ENCODE measurements at places on chromosomes 7 and 10. TPM values are rescaled to one million over a fixed set of nuclear protein-coding genes. Genes with fewer than 3 reads are reported as not detected.

The CPVL gene
- 9.3 TPM for total RNA-seq

The AEBP1 gene
- total RNA-seq: 74.0 TPM

The CYP2C18 gene
- 6.4 TPM for total RNA-seq

The CNPY1 gene
- not detected for total RNA-seq

The ZNF117 gene
- total RNA-seq: 5.3 TPM

The GNG11 gene
- total RNA-seq: 6.7 TPM

The COL1A2 gene
- 29.9 TPM for total RNA-seq

The CELF2 gene
- 8.7 TPM for total RNA-seq

The ZFYVE27 gene
- total RNA-seq: 25.8 TPM

The FGL2 gene
- total RNA-seq: 7.8 TPM

- H3K4me3 ChIP-seq: no peak overlapping the region
- no peaks in the 10 kb centered on the region for H3K4me1 ChIP-seq
- H3K27ac ChIP-seq: no peak overlapping the region
- DNase-seq: no peak
- no peaks in the 10 kb centered on the region for H3K27me3 ChIP-seq
- H3K36me3 ChIP-seq: no peaks in the 10 kb centered on the region
These were observed 79.9 kb upstream of the RNF32 start for GRCh38 chr7:156560696-156561095.

DNA sequence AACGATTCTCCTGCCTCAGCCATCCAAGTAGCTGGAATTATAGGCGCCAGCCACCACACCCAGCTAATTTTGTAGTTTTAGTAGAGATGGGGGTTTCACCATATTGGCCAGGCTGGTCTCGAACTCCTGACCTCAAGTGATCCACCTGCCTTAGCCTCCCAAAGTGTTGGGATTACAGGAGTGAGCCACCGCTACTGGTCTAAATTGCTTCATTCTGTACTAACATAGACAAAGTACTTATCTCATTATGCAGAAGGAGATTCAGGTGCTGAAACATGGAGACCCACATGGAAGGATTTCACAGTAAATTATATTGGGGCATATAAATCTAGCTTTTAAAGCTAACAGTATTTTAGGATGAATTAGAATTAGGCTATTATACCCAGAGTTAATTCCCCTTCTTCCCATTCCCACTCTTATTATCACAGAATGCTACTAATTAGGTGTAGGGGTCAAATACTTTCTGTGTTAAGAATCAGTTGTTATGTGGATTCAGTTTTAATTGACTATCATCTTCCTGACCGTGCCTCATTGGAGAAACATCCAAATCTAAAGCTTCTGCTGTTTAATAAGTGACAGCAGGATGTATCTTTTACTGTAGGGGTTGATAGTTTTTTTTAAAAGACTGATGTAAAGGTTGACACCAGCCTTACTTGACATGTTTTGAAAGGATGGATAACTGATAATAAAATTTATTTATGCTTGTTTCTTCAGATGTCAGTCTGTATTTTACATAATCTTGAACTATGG is 27.2 kb downstream of the ADK start:
- peaks cover 42% of the 10 kb centered on the region for H3K4me1 ChIP-seq
- DNase-seq: no peak
- H3K27ac ChIP-seq: no peak overlapping the region

- no peaks in the 10 kb centered on the region for H3K27me3 ChIP-seq
- peaks cover 9% of the 10 kb centered on the region for H3K4me1 ChIP-seq
- no peak overlapping the region for H3K27ac ChIP-seq
- DNase-seq: no peak
- H3K36me3 ChIP-seq: no peaks in the 10 kb centered on the region
- no peak overlapping the region for H3K4me3 ChIP-seq
These were observed 57.7 kb downstream of the PRTFDC1 start for GRCh38 chr10:24894728-24895127.

- no peaks in the 10 kb centered on the region for H3K36me3 ChIP-seq
- no peak for DNase-seq
- H3K4me1 ChIP-seq: peaks cover 2% of the 10 kb centered on the region
These were observed 17.5 kb upstream of the ZNF862 start for GRCh38 chr7:149820622-149821190.

- H3K4me1 ChIP-seq: peaks cover 5% of the 10 kb centered on the region
- no peak for DNase-seq
- H3K27ac ChIP-seq: no peak overlapping the region
- no peak overlapping the region for H3K4me3 ChIP-seq
- H3K36me3 ChIP-seq: no peaks in the 10 kb centered on the region
- no peaks in the 10 kb centered on the region for H3K27me3 ChIP-seq
These were observed 212.4 kb downstream of the CAMK1D start for GRCh38 chr10:12561720-12562119.

DNA sequence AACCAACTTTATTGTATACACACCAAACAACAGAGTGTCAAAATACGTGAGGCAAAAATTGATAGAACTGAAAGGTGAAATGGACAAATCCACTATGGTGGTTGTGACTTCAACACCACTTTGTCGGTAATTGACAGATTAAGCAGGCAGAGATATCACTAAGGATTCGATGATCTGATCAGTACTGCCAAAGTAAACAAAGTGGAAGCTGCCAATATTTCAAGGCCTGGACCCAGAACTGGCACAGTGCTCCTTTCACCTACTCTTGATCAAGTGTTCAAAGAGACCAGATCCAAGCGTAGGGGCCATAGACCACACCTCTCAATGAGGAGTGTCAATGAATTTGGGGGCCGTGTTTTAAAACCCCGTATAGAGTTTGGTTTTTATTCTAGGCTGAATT is 167.0 kb downstream of the CDK14 start:
- no peak overlapping the region for H3K4me3 ChIP-seq
- peaks cover 8% of the 10 kb centered on the region for H3K4me1 ChIP-seq
- DNase-seq: no peak
- H3K36me3 ChIP-seq: no peaks in the 10 kb centered on the region
- no peaks in the 10 kb centered on the region for H3K27me3 ChIP-seq

GRCh38 chr10:115969591-115969990 is 303.4 kb downstream of the GFRA1 start:
- no peak overlapping the region for H3K4me3 ChIP-seq
- H3K4me1 ChIP-seq: no peaks in the 10 kb centered on the region
- no peaks in the 10 kb centered on the region for H3K36me3 ChIP-seq
- no peaks in the 10 kb centered on the region for H3K27me3 ChIP-seq
- no peak for DNase-seq

DNA sequence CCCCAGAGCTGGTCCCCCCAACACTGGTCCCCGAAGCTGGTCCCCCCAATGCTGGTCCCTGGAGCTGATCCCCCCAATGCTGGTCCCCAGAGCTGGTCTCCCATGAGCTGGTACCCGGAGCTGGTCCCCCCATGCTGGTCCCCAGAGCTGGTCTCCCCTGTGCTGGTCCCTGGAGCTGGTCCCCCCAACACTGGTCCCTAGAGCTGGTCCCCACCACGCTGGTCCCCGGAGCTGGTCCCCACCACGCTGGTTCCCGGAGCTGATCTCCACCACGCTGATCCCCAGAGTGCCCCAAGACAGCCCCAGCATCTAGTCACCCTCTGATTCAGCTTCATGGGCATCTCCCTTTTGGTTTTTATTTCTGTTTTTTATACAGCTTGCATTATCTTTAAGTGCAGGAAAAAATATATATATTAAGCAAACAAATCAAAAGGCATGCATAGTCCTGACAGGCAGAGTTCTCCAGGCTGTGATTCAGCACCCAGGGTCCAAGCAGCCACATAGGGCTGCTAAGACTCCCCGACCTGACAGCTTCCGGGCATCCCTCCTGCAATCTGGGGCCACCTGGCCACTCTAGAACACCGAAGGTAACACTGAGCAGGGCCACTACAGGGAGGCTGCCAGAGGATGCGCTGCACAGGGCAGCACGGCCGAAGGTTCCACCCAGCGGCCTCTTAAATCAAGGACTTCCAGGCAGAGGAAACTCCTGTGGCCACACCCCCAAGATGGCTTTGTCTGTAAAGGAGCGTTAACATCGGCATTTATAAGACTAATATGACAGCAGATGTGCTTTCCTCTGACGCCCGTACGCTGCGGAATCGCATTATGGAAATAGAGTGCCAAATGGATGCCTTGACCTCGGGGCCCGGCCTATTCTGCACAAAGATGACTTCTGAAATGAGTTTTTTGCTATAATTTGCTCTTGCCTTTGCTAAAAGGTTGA is 215.0 kb downstream of the PTPRN2 start:
- DNase-seq: no peak
- H3K27me3 ChIP-seq: peaks cover 20% of the 10 kb centered on the region
- no peak overlapping the region for H3K27ac ChIP-seq

DNA sequence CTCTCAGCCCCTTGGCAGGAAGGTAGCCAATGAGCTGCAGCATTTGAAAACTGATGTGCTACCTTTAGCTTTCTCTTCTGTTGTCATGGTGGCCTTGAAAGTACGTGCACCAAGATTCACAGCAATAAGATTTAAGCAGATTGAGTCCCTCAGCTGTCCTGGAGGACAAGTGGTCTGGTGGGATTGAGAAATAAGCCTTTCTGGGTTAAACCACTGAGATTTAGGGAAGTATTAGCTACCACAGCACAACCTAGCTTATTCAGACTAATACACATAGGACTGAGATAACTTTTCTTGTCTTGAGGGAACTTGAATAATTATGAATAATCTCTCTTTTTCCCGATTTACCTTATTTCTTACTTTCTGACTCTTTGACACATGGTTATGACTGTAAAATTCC is 324.0 kb downstream of the PTEN start:
- H3K4me1 ChIP-seq: no peaks in the 10 kb centered on the region
- H3K36me3 ChIP-seq: no peaks in the 10 kb centered on the region
- H3K4me3 ChIP-seq: no peak overlapping the region
- no peaks in the 10 kb centered on the region for H3K27me3 ChIP-seq

GRCh38 chr10:7264313-7264756 is 146.5 kb downstream of the SFMBT2 start:
- DNase-seq: no peak
- H3K4me3 ChIP-seq: no peak overlapping the region
- H3K27me3 ChIP-seq: no peaks in the 10 kb centered on the region
- peaks cover 9% of the 10 kb centered on the region for H3K4me1 ChIP-seq

- H3K4me1 ChIP-seq: peaks cover 32% of the 10 kb centered on the region
- H3K4me3 ChIP-seq: no peak within 1 kb of the TSS
- no peaks in the 10 kb centered on the region for H3K36me3 ChIP-seq
- H3K27me3 ChIP-seq: no peaks in the 10 kb centered on the region
These were observed at the start of gene GRIFIN for GRCh38 chr7:2476298-2476697. GRIFIN (minus strand) TSS chr7:2476398; CDS start chr7:2476383, 15 bp downstream.

- no peak overlapping the region for H3K4me3 ChIP-seq
- H3K27me3 ChIP-seq: no peaks in the 10 kb centered on the region
- H3K36me3 ChIP-seq: no peaks in the 10 kb centered on the region
- no peak for DNase-seq
These were observed 103.1 kb downstream of the PRKCQ start for GRCh38 chr10:6476989-6477388.

GRCh38 chr10:130666215-130666614 is 530.0 kb downstream of the GLRX3 start:
- H3K36me3 ChIP-seq: no peaks in the 10 kb centered on the region
- no peak overlapping the region for H3K27ac ChIP-seq
- H3K27me3 ChIP-seq: no peaks in the 10 kb centered on the region
- H3K4me1 ChIP-seq: no peaks in the 10 kb centered on the region

DNA sequence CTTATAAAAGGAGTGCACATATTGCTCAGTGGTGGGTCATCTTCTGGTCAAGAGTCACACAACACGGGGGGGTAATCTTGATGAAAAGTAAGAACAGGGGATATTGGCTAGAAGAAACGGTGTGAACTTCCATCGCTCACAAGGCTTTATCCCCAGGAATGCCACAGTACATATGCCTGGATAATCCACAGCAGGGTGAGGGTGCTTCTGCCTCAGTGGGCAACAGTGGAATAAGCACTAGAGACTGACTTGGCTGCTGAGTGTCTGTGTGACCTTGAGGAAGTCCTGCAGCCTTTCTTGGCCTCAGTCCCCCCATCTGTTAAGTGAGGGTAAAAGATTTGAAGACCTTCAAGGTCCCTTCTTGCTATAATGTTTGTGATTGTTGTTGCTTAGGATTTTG is 44.9 kb upstream of the SHH start:
- H3K27ac ChIP-seq: no peak overlapping the region
- DNase-seq: peak; percentile 10
- H3K4me3 ChIP-seq: no peak overlapping the region
- peaks cover 4% of the 10 kb centered on the region for H3K27me3 ChIP-seq
- no peaks in the 10 kb centered on the region for H3K36me3 ChIP-seq

GRCh38 chr7:91168871-91169829 is 95.1 kb upstream of the FZD1 start:
- H3K4me1 ChIP-seq: no peaks in the 10 kb centered on the region
- DNase-seq: no peak
- no peaks in the 10 kb centered on the region for H3K27me3 ChIP-seq
- no peaks in the 10 kb centered on the region for H3K36me3 ChIP-seq

GRCh38 chr7:142881586-142882337 is 3.8 kb downstream of the TRPV6 start:
- H3K27me3 ChIP-seq: peaks cover 8% of the 10 kb centered on the region
- H3K4me3 ChIP-seq: no peak overlapping the region
- H3K36me3 ChIP-seq: no peaks in the 10 kb centered on the region
- H3K27ac ChIP-seq: no peak overlapping the region
- DNase-seq: no peak

- no peak overlapping the region for H3K4me3 ChIP-seq
- no peaks in the 10 kb centered on the region for H3K36me3 ChIP-seq
- no peak for DNase-seq
- H3K4me1 ChIP-seq: peaks cover 26% of the 10 kb centered on the region
These were observed 118.2 kb downstream of the JAZF1 start for GRCh38 chr7:28062197-28062991.

DNA sequence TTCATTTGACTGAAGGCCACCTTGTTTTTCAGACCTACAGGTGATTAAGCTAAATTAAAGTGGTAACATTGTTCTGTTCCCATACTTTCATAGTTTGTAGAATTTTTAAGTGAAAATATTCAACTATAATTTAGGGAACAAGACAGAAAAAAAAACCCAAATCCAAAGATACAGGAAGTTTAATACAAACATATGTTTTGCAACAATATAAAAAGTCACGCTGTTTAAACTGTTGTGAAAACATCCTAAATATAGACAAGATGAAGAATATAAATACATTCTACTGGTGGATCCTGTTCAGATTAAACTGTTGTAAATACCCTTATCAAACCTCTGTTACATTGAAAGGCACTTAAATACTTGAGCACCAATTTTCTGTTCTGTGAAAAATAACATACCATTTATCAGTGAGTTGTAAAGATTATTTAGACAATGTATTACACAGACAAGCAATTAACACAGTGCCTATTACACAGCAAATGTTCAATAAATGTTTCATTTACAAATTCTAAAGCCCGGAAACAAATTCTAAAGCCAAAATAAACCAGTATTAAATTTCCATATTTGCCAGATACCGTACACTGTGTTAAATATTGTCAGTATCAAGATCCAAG is 14.2 kb downstream of the ASZ1 start:
- H3K4me3 ChIP-seq: no peak overlapping the region
- H3K36me3 ChIP-seq: no peaks in the 10 kb centered on the region
- no peak overlapping the region for H3K27ac ChIP-seq
- DNase-seq: no peak
- H3K4me1 ChIP-seq: no peaks in the 10 kb centered on the region
- no peaks in the 10 kb centered on the region for H3K27me3 ChIP-seq

DNA sequence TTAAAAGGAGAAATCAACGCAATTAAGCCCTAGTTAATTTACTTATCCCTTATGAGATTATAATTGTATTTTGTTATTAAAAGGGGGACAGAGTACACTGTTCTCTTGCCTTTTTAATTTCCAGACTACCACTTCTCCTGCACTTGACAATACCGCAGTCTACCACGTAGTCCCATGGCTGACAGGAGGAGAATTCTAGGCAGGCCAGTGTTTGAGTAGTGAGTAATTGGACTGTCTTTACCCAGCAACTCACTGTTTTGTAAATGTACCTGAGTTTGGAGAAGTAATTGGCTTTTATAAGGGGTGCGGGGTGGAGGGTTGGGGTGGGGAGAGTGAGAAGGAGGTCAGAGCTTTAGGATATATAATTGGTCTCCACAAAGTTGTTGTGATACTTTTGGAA is 85.4 kb downstream of the CFTR start:
- no peaks in the 10 kb centered on the region for H3K4me1 ChIP-seq
- no peak for DNase-seq
- H3K36me3 ChIP-seq: no peaks in the 10 kb centered on the region

Measured in suprapubic skin (tissue), 4 donors.